Central memory CD8-positive, alpha-beta T cell (primary cell): ENCODE measurements at places on chromosomes 5 and 9.

- no peak for DNase-seq
Observed at GRCh38 chr9:20152151-20152725, 363.4 kb upstream of the SLC24A2 start.

- no peak for DNase-seq
Observed at GRCh38 chr9:116323571-116323970, 170.0 kb downstream of the PAPPA start.

DNA sequence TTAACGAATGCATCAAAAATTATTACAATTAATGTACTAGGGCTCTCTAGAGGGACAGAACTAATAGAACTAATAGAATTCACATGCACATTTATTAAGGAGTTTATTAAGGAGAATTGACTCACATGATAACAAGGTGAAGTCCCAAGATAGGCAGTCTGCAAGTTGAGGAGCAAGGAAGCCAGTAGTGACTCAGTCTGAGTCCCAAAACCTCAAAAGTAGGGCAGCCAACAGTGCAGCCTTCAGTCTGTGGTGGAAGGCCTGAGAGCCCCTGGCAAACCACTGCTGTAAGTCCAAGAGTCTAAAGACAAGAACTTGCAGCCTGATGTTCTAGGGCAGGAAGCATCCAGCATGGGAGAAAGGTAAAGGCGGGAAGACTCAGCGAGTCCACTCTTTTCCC lies 633.8 kb downstream of the SEMA5A start:
- DNase-seq: no peak

- DNase-seq: no peak
Observed at GRCh38 chr9:108463932-108464606, 391.7 kb downstream of the ACTL7B start.

- no peak for DNase-seq
Observed at GRCh38 chr9:35944173-35944572, 13.8 kb downstream of the OR2S2 start.

- no peak for DNase-seq
Observed at GRCh38 chr5:170570476-170570875, 66.7 kb downstream of the KCNIP1 start.

- DNase-seq: no peak
Observed at GRCh38 chr5:36705055-36705454, 98.6 kb downstream of the SLC1A3 start.

- DNase-seq: no peak
Observed at GRCh38 chr5:162529886-162530285, 462.3 kb downstream of the GABRG2 start.

DNA sequence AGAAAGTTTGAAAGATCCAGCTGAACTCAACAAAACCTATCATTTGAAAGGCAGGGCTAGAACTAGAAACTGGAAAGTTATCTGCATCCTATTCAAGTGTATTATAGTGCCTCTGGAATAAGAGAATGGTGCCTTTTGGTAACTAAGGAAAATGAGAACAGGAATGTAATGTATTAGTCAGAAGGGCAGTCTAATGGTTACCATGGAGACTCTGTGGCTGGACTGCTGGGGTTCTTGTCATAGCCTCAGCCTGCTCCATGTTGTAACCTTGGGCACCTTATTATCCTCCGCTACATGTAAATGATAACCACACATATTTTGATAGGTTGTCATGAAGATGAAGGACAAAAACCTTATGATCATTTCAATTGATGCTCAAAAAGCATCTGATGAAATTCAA lies 24.6 kb upstream of the IFNB1 start:
- DNase-seq: no peak

DNA sequence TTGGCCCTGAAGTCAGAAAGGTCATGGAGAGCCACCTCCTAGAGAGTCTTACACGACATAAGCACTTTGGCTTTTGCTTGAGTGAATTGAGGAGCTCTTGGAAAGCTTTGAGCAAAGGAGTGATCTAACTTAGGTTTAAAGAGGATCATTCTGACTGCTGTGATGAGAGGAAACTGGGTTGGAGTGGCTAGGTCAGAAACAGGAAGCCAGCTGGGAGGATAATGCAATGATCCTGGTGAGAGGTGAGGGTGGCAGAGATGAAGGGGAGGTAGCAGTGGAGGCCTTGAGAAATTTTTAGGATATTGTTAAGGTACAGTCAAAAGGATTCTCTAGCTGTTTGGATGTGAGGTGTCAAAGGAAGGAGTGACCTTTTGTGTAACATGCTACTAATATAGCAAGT lies 32.2 kb upstream of the ROPN1L start:
- no peak for DNase-seq

GRCh38 chr9:91654527-91654926 lies 230.9 kb upstream of the NFIL3 start:
- no peak for DNase-seq

- no peak for DNase-seq
Observed at GRCh38 chr5:127943061-127943371, 140.6 kb upstream of the SLC12A2 start.

- DNase-seq: no peak
Observed at GRCh38 chr5:34656001-34656699, at the start of gene RAI14. TSS of gene RAI14 (plus strand) at chr5:34656328. CDS start at chr5:34686920, 30,592 bp downstream.

DNA sequence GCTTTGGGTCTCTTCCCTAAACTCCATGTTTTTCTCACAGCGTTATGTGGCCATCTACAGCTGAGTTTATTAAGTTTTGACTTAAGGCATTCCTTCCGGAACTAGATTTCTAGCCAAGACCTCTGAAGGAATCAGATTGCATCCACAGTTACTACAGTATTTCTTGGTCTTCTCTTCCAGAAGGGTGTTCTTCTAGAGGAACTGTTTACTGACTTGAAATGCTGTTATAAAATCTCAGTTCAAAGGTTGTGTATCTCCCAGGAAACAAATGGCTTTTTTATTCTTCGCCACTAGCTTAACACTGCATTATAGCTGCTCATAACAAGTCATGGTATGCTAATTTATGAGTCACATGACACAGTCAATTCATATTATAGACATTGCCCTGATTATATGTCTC lies 55.3 kb upstream of the RAD23B start:
- no peak for DNase-seq

DNA sequence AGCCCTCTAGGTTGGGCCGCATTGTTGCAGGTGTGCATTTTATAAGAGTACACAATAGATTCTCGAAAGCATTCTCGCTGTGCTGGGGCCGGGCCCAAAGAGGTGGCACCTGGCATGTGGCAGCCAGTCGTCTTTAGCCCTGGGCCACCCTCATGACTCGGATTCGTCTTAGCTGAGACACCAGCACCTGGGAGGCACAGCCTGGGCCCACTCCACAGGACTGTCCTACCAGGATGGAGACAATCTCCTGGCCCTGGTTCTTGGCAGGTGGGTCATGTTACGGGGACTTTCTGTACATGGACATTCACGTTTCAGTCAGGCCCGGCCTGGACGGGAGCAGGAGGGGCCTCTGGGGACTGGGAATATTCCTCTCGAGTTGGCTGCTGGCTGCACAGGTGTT lies 212.5 kb downstream of the FANCC start:
- no peak for DNase-seq

DNA sequence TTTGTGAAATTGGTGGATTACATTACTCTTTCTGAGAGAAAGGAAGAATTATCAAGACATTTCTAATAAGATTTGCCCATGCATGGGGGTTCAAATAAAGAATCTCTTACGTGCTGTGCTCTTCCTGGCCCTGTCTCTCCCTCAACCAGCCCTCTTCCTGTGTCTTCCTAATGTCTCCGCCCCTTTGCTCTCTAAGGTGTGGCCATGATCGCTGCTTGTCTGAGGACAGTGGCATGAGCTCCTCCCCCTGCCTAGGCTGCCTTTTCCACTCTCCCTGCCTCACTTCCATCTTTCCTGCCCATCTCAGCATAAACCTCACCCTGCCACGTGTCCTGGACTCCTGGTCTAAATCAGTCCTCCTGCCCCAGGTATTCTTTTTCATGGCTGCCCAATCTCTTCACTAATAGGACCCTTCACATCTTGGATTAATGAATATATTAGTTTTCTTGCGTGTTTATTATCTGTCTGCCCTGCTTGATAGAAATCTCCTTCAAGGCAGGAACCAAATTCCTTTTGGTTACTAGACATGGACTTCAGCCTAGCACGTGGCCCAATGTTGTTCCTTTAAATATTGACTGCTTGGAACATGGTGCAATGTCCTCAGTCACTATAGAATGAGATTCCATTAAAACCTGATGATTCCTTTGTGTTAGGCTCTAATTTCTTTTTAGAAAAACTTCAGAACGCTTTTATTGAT lies 122.3 kb downstream of the MTRR start:
- no peak for DNase-seq

- DNase-seq: no peak
Observed at GRCh38 chr5:1654786-1655495, 131.2 kb upstream of the LPCAT1 start.

DNA sequence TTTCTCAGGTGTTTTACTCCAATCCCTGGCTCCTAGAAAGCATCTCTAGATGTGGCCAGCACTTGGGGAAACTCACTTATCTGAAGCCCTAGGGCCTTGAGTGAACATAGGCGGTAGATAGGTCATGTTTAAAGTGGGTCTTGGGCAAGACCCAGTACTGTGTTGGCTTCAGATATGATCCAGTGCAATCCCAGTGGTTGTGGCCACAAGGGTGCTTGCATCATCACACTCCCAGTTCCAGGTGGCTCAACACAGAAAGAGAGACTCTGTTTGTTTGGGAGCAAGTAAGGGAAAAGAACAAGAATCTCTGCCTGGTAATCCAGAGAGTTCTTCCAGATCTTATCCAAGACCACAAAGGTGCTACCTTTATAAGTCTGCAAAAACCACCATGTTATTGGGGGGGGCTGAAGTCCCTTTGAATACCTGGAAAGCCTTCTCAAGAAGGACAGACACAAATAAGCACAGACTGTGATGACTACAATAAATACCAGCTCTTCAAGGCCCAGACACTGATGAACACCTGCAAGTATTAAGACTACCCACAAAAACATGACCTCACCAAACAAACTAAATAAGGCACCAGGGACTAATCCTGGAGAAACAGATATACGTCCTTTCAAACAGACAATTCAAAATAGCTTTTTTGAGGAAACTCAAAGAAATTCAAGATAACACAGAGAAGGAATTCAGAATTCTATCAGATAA lies 114.7 kb downstream of the LURAP1L start:
- no peak for DNase-seq

DNA sequence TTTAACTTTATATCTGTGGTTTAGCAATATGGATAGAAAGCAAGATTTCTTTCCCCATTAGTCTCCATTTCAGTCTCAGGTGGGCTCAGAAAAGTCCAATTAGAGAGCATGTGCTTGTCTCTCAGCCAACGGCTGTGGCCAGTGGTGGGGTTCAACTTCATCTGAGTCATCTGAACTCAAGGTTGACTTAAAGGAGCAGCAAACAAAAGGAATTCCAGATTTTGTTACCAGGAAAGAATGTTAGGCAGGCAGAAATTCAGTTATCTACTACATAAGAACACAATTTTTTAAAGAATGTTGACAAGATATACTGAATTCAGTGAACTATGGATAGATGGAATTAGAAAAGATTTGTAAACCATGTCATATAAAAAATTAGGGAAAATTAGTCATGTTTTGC lies 784.1 kb downstream of the MAT2B start:
- no peak for DNase-seq

GRCh38 chr5:133412661-133413060 lies 199.7 kb downstream of the FSTL4 start:
- no peak for DNase-seq

- no peak for DNase-seq
Observed at GRCh38 chr9:134944916-134945315, 27.2 kb upstream of the FCN1 start.

GRCh38 chr5:42915306-42915866 lies 103.7 kb upstream of the SELENOP start:
- DNase-seq: no peak

GRCh38 chr5:41532485-41532884 lies 22.1 kb upstream of the PLCXD3 start:
- DNase-seq: no peak

- no peak for DNase-seq
Observed at GRCh38 chr9:130921989-130922892, 16.8 kb downstream of the FIBCD1 start.

GRCh38 chr5:4418084-4418483 lies 722.0 kb upstream of the ADAMTS16 start:
- no peak for DNase-seq

GRCh38 chr9:89277454-89277853 lies 33.5 kb upstream of the CKS2 start:
- no peak for DNase-seq
